ENCODE measurements at places on chromosomes 13 and 19. TPM values are rescaled to one million over a fixed set of nuclear protein-coding genes. Genes with fewer than 3 reads are reported as not detected.

GRCh38 chr19:19334063-19334988, 13.7 kb downstream of the MAU2 start:
- no peak for DNase-seq

DNA sequence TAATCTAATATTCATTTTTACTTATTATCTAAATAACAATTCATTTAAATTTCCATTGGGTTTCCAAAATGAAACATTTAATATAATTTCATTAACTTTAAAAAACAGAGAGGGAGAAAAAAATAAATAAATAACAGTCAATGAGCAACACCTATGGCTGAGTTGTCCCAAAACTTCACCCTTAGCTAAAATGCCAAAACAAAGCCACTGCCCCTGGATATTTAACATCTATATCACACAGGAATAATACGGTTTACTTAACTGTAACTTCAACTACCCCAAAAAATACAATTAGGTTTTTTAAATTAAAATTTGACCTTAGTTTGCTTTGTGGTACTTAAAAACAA, 541 bp downstream of the ELF1 start:
- no peak for DNase-seq

- no peak for DNase-seq
These were observed 329.8 kb upstream of the MIR17HG start for GRCh38 chr13:91017669-91018053.

GRCh38 chr19:15464394-15465385, at the start of gene RASAL3:
RASAL3 (minus strand) TSS chr19:15464544; CDS start chr19:15464358, 186 bp downstream.
- DNase-seq, result peak; percentile 40

Gene ZNF536
- 0.14 TPM for polyA plus RNA-seq

Data from CD4-positive, CD25-positive, alpha-beta regulatory T cell (primary cell).